Spleen (tissue), 13 donors: ENCODE measurements at places on chromosomes 13 and 19. TPM values are rescaled to one million over a fixed set of nuclear protein-coding genes. Genes with fewer than 3 reads are reported as not detected.
A peak's percentile ranks its signal among the peaks of the same experiment; 100 is the strongest.

GRCh38 chr19:49150106-49150943, 4.9 kb downstream of the HRC start:
- peaks cover 19% of the 10 kb centered on the region for H3K27me3 ChIP-seq
- peak overlapping the region; percentile 55 for H3K4me3 ChIP-seq
- peaks cover 49% of the 10 kb centered on the region for H3K4me1 ChIP-seq

DNA sequence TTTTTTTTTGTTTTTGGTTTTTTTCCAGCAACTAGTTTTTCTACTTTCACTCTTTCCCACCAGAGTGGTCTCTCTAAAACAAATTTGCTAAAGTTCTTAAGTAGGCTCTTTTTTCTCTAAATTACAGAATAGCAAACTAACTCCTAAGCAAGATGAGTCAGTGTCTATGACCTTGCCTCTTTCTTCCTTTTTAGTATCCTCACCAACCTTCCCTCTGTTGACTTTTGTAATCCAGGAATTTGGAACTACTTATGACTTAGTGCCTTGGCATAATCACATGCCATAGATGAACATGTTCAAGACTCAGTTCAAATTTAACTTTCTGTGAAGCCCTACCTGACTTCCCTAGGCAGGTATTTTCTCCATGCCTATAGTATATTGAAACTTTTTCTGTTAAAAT, 32.3 kb upstream of the AKAP11 start:
- H3K27me3 ChIP-seq: no peaks in the 10 kb centered on the region
- no peaks in the 10 kb centered on the region for H3K4me1 ChIP-seq
- no peak for DNase-seq
- no peak overlapping the region for H3K27ac ChIP-seq
- no peaks in the 10 kb centered on the region for H3K36me3 ChIP-seq
- H3K4me3 ChIP-seq: no peak overlapping the region

- H3K36me3 ChIP-seq: no peaks in the 10 kb centered on the region
- no peak overlapping the region for H3K4me3 ChIP-seq
- no peak for DNase-seq
These were observed 3.5 kb downstream of the PTPRS start for GRCh38 chr19:5337126-5337525.

DNA sequence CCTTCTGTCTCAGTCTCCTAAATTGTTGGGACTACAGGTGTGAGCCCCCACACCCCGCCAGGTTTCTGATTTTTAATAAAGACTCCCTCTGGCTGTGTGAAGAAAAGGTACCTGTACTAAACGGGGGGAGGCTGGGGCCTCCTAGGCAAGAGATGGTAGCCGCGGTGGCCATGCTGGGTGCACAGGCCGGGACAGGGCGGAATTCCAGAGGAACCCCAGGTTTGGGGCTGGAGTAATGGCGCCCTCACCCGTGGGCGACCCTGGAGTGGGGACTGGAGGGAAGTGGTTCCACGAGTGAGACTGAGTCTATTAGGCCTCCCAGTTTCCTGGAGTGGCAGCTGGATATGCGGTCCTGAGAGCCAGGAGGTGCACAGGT, 1.6 kb upstream of the CBARP start:
- H3K4me1 ChIP-seq: peaks cover 71% of the 10 kb centered on the region
- H3K27me3 ChIP-seq: peaks cover 26% of the 10 kb centered on the region
- no peak overlapping the region for H3K4me3 ChIP-seq
- no peak overlapping the region for H3K27ac ChIP-seq
- H3K36me3 ChIP-seq: peaks cover 15% of the 10 kb centered on the region

GRCh38 chr13:113407103-113407530, 43.2 kb upstream of the GRTP1 start:
- peak; percentile 64 for DNase-seq
- H3K27ac ChIP-seq: no peak overlapping the region
- no peak overlapping the region for H3K4me3 ChIP-seq
- peaks cover 58% of the 10 kb centered on the region for H3K4me1 ChIP-seq
- no peaks in the 10 kb centered on the region for H3K36me3 ChIP-seq
- no peaks in the 10 kb centered on the region for H3K27me3 ChIP-seq

GRCh38 chr19:7442423-7442822, 46.4 kb downstream of the PEX11G start:
- no peaks in the 10 kb centered on the region for H3K27me3 ChIP-seq
- H3K27ac ChIP-seq: no peak overlapping the region
- H3K4me3 ChIP-seq: no peak overlapping the region
- no peaks in the 10 kb centered on the region for H3K4me1 ChIP-seq

DNA sequence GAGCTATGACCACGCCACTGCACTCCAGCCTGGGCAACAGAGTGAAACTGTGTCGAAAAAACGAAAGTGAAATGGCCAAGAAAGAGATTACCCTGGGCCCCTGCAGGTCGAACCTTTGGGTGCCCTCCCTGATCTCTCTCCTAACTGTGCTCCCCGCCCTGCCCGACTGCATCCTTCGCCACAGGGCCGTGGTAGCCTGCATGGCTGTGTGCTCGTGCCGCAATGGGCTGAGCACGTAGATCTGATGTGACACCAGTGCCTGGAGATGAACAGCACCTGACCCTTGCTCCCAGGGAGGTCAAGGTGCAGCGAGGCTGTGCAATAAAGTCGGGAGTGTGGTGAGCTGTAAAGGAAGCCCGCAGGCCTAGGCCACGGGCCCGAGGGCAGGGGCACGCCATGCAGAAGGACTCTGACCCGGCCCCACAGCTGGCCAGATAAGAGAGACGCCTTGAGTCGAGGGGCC, 60.2 kb downstream of the PEX11G start:
- DNase-seq: no peak
- no peak overlapping the region for H3K4me3 ChIP-seq
- no peaks in the 10 kb centered on the region for H3K4me1 ChIP-seq
- no peak overlapping the region for H3K27ac ChIP-seq

DNA sequence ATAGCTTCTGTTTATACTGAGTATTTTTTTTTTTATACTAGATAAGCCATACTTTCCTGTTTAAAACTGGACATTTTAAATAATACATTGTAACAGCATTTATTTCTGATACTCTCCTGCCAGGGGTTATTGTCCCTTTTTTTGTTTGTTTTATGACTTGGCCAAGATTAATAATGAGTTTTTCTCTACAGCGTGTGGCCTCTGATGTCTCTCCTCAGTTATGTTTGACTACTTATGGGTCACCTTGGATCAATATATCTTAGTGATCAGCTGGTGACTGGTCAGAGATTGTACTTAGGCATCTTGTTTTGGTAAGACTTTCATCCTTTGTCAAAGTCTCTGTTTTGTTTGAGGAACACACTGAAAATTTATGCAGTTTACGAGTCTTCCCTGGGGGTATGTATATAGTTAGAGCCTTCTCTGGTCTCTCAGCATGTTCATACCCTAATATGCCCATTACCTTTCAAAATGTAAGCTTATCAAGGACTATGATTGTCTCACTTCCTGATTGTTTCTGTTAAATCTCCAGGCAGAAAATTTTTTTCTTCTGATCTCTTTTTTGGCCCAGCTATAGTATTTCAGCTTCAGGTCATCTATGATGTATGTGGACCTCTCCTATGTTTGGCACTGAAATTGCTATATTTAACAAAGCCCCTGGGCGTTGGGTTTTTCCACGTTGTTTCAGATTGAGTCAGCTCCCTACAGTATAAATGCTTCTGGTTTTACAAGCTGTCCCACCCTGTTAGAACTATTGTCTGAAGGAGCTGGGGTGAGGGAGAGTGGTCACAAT, 87.9 kb downstream of the URI1 start:
- H3K27me3 ChIP-seq: no peaks in the 10 kb centered on the region
- DNase-seq: no peak
- H3K4me3 ChIP-seq: no peak overlapping the region
- no peaks in the 10 kb centered on the region for H3K36me3 ChIP-seq
- H3K4me1 ChIP-seq: no peaks in the 10 kb centered on the region

GRCh38 chr13:113759525-113760137, 605 bp downstream of the TMEM255B start:
- peak overlapping the region; percentile 93 for H3K27ac ChIP-seq
- peaks cover 14% of the 10 kb centered on the region for H3K4me1 ChIP-seq
- H3K4me3 ChIP-seq: peak overlapping the region; percentile 80
- H3K27me3 ChIP-seq: no peaks in the 10 kb centered on the region
- peak; percentile 81 for DNase-seq
- H3K36me3 ChIP-seq: no peaks in the 10 kb centered on the region

DNA sequence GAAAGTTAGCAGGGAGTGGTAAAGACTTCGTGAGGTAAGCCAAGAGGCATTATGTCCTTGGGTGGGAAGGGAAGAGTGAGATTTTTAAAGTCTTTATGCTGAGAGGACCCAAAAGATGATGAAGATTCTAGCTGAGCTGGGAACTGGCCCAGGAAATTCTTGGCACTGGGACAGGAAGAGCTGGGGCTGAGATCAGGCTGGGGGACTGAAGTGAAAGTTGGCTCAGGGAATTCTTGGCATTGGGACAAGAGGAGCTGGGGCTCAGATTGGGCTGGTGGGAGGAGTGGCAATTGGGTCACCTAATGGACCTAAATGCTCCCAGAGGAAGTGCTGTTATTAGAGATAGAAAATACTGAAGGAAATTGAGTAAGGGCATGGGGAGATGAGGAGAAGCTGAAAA, 8.8 kb downstream of the SCEL start:
- H3K4me1 ChIP-seq: peaks cover 6% of the 10 kb centered on the region
- no peak overlapping the region for H3K4me3 ChIP-seq
- no peaks in the 10 kb centered on the region for H3K27me3 ChIP-seq
- no peaks in the 10 kb centered on the region for H3K36me3 ChIP-seq
- DNase-seq: no peak

Gene SULT2B1
- not detected for total RNA-seq

Gene ELL
- 23.0 TPM for total RNA-seq

Gene ERICH4
- total RNA-seq: not detected

Gene FARP1
- total RNA-seq: 60.9 TPM

Gene SOX1
- not detected for total RNA-seq
